ENCODE measurements at places on chromosomes 7 and 10.

DNA sequence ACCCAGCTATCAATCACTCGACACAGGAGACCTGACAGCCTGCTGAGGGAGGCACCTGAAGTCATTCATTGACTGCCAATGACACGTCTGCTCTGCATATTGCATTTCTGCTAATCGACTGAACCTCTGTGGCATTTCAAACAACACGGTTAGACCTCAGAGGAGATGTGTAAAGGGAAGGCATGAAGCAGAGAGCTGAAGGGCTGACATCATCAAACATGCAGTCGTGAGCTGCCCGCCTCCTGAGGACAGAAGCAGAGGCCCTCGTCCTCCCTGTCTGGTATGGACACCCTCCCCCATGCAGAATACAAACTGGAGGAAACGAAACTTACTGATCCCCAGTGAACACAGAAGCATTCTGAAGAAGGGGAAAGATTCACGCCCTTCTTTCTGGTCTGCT lies 462.6 kb upstream of the MGMT start:
- no peak for DNase-seq

- no peak for DNase-seq
Measured at GRCh38 chr7:139860090-139860775, 31.2 kb downstream of the TBXAS1 start.

GRCh38 chr10:132709471-132709951 lies 76.4 kb downstream of the NKX6-2 start:
- no peak for DNase-seq

- no peak for DNase-seq
Measured at GRCh38 chr10:104081998-104082397, 3.7 kb downstream of the COL17A1 start.

DNA sequence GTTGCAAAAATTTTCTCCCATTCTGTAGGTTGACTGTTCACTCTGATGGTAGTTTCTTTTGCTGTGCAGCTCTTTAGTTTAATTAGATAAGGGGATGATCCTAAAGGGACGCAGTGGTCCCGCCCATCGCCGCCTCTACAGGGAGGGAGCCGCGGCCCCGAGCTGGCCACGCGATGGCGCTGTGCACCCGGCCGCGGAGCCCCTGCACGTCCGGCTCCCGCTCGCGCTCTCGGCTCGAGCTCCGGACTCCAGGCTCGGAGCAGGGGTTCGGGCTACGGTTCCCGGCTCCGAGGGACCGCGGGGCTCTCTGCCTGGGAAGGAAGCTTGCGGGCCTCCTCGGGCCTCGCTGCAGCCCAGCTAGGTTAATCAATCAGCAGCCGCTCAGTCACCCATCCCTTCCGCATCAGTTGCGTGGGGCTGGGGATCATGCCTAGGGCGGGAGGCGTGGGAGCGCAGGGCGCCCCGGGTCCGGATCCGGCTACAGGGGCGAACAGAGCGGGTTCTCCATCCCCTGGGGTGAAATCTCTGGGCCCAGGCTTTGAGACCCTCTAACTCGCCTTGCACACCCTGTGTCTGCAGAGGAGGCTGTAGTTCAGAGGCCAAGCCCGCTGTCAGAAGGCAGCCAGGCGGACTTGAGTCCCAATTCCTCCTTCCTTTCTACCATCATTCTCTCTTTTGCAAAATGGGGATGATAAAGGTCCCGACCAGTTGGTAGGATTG lies 97.9 kb downstream of the WDR11 start:
- peak; percentile 13 for DNase-seq

- DNase-seq, result no peak
Measured at GRCh38 chr7:19106241-19107080, 11.0 kb downstream of the TWIST1 start.

DNA sequence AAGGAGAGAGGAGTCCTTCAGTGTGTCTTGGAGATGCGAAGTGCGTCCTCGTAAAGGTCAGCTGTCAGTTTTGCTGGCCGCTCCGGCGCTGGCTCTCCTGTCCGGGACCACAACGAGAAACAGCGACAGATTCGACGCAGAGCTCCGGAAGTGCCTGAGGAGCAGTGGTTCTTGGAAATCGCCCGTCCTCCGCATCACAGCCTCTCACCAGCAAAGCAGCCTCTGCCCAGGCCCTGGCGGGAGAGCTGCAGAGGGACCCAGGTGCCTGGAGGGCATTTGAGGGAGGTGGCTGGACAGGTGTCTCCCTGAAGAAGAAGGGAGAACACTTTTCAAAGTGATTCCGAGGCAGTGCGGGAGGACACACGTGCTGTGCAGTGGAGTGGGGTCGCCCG lies 11.6 kb upstream of the AP5Z1 start:
- no peak for DNase-seq

- no peak for DNase-seq
Measured at GRCh38 chr7:13262929-13263530, 575.6 kb downstream of the ARL4A start.

DNA sequence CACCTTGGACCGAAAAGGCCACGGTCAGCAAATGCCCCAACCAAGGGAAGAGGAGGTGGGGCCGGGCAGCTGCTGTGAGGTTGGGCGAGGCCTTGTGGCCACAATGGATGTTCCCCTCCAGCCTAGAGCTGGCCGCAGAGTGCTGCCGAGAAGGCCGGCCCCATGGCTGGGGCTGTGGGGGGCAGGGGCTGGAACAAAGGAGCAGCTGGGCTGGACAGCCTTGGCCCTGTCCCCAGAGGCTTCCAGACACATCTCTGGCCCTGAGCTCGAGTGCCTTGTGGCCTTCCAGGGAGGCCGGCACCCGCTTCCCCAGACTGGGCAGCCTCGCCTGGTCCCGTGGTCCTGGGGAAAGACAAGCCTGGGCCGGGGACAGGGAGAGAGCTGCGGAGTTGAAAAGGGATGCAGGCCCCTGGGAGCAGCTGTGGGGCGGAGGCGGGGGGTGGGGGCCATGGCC lies 88.0 kb downstream of the PDGFA start:
- no peak for DNase-seq

- DNase-seq, result no peak
Measured at GRCh38 chr10:49738616-49739360, 23.3 kb downstream of the OGDHL start.
